ENCODE measurements at places on chromosomes 7 and 10.
A peak's percentile ranks its signal among the peaks of the same experiment; 100 is the strongest.

DNA sequence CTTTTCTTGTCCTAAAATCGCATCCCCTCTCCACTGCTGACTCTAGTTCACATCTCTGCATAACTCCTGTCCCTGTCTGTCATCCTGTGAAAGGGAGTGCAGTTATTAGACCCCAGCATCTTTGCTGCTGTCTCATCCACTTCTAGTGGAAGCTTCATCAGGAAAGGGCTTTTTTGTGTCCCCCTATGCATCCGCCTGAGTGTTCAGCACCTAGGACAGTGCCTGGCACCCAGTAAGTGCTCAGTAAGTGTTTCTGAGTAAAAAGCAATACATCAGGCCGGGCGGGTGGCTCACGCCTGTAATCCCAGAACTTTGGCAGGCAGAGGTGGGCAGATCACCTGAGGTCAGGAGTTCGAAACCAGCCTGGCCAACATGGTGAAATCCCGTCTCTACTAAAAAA lies 211.8 kb upstream of the FOXK1 start:
- no peak for DNase-seq

DNA sequence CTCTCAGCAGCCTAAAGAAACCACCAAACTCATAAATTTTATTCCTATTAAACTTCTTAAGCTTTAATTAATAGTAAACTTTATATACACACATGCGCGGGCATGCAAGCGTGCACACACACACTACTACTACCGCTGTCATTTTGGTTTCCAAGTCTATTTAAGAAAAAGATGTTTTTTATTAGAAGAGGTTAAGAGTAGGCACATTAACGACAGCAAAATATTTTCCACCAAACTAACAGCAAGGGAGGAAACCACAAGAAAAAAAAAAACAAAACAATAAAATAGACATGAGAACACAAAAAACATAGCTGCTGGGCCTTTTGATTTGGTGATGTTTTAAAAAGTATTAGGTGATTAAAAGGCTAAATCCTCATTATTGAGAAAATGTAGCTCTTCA lies 28.6 kb downstream of the RTKN2 start:
- no peak for DNase-seq

GRCh38 chr7:99099499-99100077 lies 44.3 kb downstream of the SMURF1 start:
- DNase-seq, result no peak

GRCh38 chr7:74294191-74294998 lies 5.2 kb downstream of the CLIP2 start:
- no peak for DNase-seq

GRCh38 chr10:50621968-50622705 lies 1.6 kb downstream of the SGMS1 start:
- peak; percentile 43 for DNase-seq

DNA sequence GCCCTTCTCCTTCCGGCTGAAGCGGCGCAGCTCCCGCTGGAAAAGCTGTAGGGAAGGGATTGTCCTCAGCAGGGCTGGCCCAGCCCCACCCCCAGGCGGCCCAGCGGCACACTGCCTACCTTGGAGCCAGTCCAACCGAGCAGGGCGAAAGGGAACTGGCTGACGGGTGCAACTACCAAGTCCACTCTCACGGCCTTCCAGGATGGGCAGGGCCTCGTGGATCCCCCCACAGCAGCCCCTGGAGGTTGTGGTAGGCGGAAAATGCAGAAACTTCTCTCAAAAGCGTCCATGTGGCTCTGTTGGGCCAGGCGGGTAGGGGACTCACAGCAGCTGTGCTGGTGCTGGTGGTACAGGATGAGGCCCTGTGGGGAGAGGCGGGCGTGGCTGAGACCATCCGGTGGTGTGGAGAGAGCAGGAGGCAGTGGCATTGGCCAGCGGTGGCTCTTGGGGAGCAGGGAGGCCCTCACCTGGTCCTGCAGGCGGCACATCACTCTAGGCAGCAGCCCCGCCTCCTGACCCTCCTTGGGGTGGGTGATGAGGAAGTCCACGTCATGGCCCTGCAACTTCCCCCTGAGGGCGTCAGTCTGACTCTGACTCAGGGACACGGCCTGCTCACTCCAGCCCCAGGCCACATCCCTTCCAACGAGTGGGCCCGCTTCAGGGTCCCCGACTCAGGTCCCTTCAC lies 8.4 kb upstream of the PGAM2 start:
- no peak for DNase-seq

DNA sequence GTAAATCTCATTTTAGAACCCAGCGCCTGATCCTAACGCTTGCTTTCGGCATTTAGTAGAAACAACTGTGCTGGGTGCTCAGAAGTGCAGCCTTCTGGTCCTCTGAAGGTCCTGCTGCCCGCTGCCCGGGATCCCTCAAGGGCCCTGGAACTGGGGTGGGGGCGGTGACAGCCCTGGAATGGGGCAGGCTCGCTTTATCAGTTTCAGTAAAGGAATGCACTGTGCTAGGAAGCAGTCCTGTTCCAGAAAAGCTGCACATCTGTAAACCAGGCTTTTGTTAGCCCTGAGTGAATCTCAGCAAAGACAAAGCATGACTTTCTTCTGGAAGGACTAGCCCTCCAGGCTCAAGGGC lies 254.6 kb downstream of the TNS3 start:
- DNase-seq, result no peak

- DNase-seq, result no peak
These were observed 73.5 kb downstream of the ANKIB1 start for GRCh38 chr7:92319243-92319642.

DNA sequence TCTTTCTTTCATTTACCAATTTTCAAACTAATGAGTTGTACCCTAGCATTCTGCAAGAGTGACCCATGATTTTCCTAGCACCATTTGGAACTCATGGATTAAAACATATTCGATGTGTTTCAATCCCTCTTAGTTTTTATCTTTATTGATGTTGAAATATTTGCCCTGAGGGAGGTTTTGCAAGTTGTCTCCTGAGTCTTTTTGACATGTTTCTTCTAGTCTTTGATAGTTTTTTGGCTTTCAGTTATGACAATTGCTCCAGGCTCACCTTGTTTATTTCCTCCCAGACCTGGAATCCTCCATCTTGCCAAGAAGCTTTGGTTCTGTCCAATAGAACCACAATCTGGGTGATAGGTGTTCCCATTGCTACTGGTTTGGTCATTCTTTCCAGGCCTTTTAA lies 327.8 kb downstream of the WDR11 start:
- no peak for DNase-seq
